ENCODE measurements at places on chromosomes 2 and 18. TPM values are rescaled to one million over a fixed set of nuclear protein-coding genes. Genes with fewer than 3 reads are reported as not detected.

DNA sequence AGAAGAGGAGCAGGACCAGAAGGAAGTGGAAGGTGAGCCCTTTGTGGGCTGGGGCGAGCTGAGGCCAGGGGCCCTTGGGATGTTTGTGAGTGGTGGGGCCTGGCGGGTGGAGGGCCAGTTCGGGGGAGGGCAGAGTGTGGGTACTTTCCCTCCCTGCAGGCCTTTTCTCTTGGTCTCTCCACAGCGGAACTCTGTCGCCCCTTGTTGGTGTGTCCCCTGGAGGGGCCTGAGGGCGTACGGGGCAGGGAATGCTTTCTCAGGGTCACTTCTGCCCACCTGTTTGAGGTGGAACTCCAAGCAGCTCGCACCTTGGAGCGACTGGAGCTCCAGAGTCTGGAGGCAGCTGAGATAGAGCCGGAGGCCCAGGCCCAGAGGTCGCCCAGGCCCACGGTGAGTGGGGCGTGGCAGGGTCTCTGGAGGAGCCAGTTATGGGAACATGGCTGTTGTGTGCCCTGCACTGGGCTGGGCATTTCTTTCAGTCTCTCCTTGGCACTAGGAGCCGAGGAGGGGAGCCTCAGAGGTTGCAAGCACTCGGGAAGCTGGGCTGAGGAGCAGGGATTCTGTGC lies 10.8 kb downstream of the STK11IP start:
- H3K27ac ChIP-seq: no peak overlapping the region
- peaks cover 23% of the 10 kb centered on the region for H3K36me3 ChIP-seq
- no peak for DNase-seq
- peaks cover 6% of the 10 kb centered on the region for H3K4me1 ChIP-seq
- no peak overlapping the region for H3K4me3 ChIP-seq

DNA sequence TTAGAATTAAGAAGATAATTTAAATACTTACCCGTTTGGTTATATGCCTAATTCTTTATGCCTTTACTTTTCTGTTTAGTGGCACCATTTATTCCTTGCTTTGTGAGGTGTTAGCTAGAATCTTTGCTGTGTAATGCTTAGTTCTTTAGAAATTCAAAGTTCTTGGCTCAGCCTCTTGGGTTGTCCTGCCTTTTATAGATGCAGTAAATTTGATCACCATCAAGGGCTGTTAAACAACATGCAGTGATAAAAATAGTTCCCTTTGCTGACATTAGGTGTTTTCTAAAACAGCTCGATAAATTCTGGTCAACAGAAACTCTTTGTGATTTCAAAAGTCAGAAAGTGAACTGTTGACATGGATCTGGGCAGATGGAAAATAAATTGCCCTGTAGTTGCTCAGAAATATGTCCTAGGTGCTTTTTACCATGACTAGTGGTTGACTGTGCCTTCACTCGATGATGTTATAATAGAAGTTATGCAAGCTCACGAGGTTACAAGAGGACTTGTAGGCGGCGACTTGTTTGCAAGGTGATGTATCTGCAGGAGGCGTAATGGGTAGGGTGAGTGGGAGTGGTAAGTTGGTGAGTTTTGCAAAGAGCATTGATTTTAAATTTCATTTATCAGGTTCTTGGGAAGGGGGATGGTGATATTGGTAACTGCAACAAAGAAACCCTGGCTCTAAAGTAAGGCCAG lies 52.1 kb downstream of the LRRTM1 start:
- DNase-seq: no peak
- H3K36me3 ChIP-seq: no peaks in the 10 kb centered on the region
- H3K4me1 ChIP-seq: no peaks in the 10 kb centered on the region

DNA sequence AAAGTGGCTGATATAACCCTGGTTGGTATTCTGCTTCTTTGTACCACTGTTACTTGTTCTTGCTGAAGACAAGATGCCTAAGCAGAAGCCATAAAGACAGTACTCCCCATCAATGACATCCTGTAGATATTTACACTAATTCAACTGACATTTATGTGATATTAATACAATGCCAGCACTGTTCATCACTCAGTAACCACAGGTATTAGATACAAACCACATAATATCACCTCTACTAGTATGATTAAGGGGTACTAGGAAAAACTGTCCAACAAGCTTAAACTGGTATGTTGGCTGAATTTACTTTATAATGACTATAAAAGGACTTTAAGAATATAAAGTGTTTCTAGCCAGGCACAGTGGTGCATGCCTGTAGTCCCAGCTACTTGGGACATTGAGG lies 65.8 kb downstream of the RTN4 start:
- H3K4me3 ChIP-seq: no peak overlapping the region
- H3K27ac ChIP-seq: no peak overlapping the region
- H3K36me3 ChIP-seq: peaks cover 17% of the 10 kb centered on the region
- H3K4me1 ChIP-seq: peaks cover 26% of the 10 kb centered on the region

- no peaks in the 10 kb centered on the region for H3K27me3 ChIP-seq
- no peaks in the 10 kb centered on the region for H3K4me1 ChIP-seq
- H3K4me3 ChIP-seq: no peak overlapping the region
- DNase-seq: no peak
Measured at GRCh38 chr2:100228415-100228814, 86.0 kb upstream of the AFF3 start.

GRCh38 chr2:212078103-212078502 lies 460.5 kb downstream of the ERBB4 start:
- H3K4me1 ChIP-seq: no peaks in the 10 kb centered on the region
- H3K4me3 ChIP-seq: no peak overlapping the region
- no peak for DNase-seq
- H3K27ac ChIP-seq: no peak overlapping the region

DNA sequence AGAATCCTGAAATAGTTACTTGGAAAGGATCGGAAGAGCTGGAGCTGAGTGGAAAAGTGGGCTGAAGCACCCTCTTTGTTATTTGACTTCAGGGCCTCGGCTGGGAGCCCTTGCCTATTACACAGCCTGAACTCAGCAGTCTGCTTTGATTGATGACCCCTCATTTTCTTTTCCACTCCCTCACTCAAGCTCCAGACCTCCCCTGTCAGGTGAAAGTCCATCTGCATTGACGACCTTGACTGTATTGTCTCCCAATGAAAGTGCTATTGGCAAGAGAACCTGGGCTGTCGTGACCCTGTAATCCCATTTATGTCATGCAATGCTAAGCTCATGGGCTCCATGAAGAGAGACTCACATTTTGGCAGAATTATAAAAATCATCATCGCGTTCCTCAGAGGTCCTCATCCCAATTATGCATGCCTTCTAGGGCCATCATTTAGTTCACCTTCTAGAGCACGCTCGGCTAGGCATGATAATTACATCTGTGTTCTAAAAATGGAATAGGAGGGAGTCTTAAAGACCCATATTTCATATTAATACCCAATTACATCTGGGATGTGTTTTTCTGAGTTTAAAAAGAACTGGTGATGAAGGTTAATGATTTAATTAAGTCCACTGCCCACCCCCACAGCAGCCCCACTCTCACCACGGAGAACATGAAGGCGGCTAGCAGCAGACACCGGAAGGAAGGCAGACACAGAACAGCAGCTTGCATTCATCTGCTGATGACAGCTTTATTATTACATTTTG lies 472.5 kb downstream of the PID1 start:
- DNase-seq: no peak
- no peaks in the 10 kb centered on the region for H3K27me3 ChIP-seq
- no peaks in the 10 kb centered on the region for H3K36me3 ChIP-seq
- H3K4me3 ChIP-seq: no peak overlapping the region

- no peak overlapping the region for H3K4me3 ChIP-seq
- no peaks in the 10 kb centered on the region for H3K27me3 ChIP-seq
- no peaks in the 10 kb centered on the region for H3K36me3 ChIP-seq
- peaks cover 28% of the 10 kb centered on the region for H3K4me1 ChIP-seq
- H3K27ac ChIP-seq: no peak overlapping the region
Measured at GRCh38 chr2:148642891-148643416, 1.6 kb upstream of the EPC2 start.

GRCh38 chr2:69449906-69450305 lies 12.7 kb upstream of the NFU1 start:
- no peak overlapping the region for H3K4me3 ChIP-seq
- H3K36me3 ChIP-seq: no peaks in the 10 kb centered on the region
- no peaks in the 10 kb centered on the region for H3K4me1 ChIP-seq
- H3K27me3 ChIP-seq: no peaks in the 10 kb centered on the region
- DNase-seq: no peak
- H3K27ac ChIP-seq: no peak overlapping the region

Gene PSTPIP2
- 10.9 TPM for polyA plus RNA-seq
